Testis (tissue), 5 donors: ENCODE measurements at places on chromosomes 11 and 22. TPM values are rescaled to one million over a fixed set of nuclear protein-coding genes. Genes with fewer than 3 reads are reported as not detected.

The P2RY6 gene
- 2.7 TPM for polyA plus RNA-seq

The GGTLC3 gene
- polyA plus RNA-seq: 1.5 TPM

The ISX gene
- not detected for polyA plus RNA-seq

The TRPM5 gene
- polyA plus RNA-seq: 0.46 TPM
